HepG2 (cell line): ENCODE measurements at places on chromosomes 12 and 14.

GRCh38 chr14:102140027-102140749, 491 bp downstream of the WDR20 start:
- DNase-seq, result peak; percentile 6

- no peak for DNase-seq
Measured at GRCh38 chr14:50736932-50737419, 68.9 kb upstream of the SAV1 start.

DNA sequence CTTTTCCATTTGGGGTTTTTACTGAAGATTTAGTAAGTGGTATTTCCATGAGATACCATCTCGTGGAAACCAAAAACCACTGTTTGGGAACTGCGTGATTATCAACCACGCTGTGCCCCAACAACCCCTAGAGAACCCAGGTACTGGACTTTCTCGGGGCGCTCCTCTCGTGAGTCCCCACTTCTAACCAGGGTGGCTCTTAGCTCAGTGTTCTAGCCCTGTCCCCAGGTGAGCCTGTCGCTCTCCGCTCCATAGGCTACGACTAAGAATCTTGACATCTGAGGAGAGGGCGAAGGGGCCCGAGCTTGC, 686 bp downstream of the MCRS1 start:
- no peak for DNase-seq

GRCh38 chr12:62400135-62400534, 66.5 kb upstream of the MON2 start:
- DNase-seq, result no peak

GRCh38 chr12:6284273-6284672, 26.2 kb upstream of the PLEKHG6 start:
- no peak for DNase-seq

- no peak for DNase-seq
Measured at GRCh38 chr12:46830731-46831334, 5.0 kb upstream of the SLC38A4 start.

- no peak for DNase-seq
Measured at GRCh38 chr12:117202033-117202432, 11.8 kb upstream of the FBXO21 start.

DNA sequence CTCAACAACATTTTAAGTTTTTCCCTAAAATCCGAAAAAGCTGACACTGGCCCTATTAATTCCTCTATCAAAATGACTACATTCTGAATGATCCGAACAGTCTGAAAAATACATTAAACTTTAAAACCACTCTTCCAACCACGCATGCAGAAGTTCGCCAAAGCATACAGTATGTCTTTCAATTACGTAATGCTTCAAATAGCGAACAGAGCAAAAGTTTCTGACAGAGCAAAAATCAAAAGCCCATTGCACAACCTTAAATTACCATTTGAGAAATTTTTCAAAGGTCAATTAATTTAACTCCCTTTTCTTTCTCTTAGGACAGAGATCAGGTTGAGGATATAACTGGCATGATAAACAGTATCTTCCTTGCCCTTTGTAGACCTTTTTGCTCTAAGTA, 33.2 kb downstream of the LRIG3 start:
- DNase-seq, result no peak

DNA sequence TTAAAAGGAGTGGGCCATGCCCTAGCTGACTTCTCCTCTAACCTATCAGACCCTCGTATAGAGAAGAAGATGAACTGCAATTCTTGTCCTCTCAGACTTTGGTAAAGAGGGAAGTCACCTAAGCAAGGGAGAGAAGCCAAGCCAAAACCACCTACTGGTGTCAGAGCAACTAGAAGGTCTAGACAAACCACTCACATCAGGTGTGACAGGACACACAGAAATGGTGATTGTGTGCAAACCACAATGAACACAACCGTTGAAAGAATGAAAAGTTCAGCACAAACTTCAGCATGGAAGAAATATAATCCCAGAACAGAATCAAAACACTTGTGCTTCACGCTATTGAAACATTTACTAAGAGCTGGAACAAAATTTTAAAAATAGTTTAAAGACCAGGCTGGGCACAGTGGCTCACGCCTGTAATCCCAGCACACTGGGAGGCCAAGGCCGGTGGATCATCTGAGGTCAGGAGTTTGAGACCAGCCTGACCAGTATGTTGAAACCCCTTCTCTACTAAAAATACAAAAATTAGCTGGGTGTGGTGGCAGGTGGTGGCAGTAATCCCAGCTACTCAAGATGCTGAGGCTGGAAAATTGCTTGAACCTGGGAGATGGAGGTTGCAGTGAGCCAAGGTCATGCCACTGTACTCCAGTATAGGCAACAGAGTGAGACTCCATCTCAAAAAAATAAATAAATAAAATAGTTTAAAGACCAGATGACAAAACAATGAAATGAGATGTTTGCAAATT, 56.2 kb upstream of the NTF3 start:
- DNase-seq, result no peak

GRCh38 chr12:13011098-13011497, 11.0 kb upstream of the HEBP1 start:
- no peak for DNase-seq

GRCh38 chr12:83092129-83092528, 405.4 kb downstream of the TMTC2 start:
- no peak for DNase-seq

- DNase-seq, result no peak
Measured at GRCh38 chr14:50656776-50657175, 11.3 kb downstream of the SAV1 start.

GRCh38 chr12:50101663-50102062, 2.1 kb upstream of the GPD1 start:
- peak; percentile 55 for DNase-seq

- no peak for DNase-seq
Measured at GRCh38 chr12:118827047-118827446, 154.3 kb upstream of the SRRM4 start.

GRCh38 chr12:118164798-118165486, 29.0 kb downstream of the PEBP1 start:
- peak; percentile 10 for DNase-seq

DNA sequence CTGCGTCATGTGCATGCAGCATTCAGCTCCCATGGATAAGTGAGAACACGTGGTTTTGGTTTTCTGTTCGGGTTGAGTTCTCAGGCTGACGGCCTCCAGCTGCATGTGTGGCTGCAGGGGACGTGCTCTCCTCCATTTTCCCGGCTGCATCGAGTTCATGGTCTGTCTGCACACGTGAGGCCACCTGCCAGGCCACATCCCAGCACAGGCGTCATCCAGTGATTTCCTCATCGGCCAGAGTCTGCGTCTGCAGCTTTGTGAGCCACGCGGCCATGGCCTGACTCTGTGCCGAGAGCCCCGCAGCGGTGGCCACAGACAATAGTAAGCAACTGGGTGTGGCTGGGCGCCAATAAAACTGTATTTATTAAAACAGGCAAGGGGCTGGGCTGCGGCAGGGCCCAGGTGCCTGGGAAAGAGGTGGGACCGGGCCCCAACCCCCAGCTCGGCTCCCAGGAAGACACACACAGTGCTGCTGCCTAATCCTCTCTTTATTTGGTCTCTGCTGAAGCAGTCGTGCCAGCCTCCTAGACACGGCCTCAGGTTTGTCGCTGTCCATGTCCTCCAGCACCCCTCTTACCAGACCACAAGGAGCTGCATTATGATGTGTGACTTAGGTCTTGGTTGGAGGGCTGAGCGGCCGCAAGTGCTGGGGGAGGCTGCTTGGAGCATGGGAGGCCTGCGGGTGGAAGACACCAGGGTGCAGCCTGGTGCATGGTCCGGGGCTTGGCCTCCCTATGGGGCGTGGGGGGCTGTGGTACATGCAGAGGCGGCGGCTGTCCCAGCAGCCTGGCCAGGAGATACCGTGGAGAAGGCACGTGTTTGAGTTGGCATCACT, 52.0 kb downstream of the NOC4L start:
- no peak for DNase-seq

DNA sequence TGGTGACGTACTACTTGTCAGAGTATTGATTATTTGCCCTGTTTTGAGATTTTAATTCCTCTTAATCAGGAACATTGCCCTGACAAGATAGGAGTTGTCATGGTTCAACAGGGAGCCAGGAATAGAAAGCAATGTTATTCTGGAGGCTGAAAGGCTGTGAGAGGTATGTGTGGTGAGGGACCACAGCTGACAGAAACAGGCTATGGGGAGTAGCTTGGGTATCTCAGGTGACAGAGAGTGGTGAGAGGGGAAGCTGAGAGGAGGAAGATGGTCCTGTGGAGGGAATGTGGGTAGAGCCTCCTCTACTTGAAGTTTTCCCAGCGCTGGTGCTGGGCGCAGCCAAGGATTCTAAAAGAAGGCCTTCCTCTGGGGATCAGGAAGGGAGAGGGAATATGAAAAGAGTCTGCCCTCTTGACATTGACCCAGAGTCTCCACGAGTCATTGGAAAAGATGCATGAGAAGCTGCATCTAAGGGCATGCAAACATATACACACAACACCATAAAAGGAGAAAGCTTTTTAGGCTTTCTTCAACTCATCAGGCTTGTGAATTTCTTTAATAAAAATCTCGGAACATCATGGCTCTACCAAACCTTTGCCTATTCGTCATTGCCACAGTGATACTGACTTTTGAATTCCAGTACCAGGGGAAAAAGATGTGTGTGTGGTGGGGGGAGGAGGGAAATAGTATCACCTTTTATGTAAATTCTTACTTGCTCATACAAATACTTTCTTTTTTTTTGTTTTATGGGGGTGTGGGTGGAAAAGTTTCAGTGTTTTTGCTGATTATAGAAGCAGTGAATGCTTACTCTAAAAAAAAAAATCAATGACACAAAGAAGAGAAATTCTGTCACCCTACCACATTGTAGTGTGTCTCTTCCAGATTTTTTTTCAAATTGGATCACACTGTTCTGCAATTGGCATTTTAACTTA, 39.9 kb upstream of the DHRS7 start:
- no peak for DNase-seq

GRCh38 chr14:28755198-28755815, 11.3 kb upstream of the FOXG1 start:
- no peak for DNase-seq

- DNase-seq, result no peak
Measured at GRCh38 chr12:91654087-91654486, 471.5 kb upstream of the DCN start.

DNA sequence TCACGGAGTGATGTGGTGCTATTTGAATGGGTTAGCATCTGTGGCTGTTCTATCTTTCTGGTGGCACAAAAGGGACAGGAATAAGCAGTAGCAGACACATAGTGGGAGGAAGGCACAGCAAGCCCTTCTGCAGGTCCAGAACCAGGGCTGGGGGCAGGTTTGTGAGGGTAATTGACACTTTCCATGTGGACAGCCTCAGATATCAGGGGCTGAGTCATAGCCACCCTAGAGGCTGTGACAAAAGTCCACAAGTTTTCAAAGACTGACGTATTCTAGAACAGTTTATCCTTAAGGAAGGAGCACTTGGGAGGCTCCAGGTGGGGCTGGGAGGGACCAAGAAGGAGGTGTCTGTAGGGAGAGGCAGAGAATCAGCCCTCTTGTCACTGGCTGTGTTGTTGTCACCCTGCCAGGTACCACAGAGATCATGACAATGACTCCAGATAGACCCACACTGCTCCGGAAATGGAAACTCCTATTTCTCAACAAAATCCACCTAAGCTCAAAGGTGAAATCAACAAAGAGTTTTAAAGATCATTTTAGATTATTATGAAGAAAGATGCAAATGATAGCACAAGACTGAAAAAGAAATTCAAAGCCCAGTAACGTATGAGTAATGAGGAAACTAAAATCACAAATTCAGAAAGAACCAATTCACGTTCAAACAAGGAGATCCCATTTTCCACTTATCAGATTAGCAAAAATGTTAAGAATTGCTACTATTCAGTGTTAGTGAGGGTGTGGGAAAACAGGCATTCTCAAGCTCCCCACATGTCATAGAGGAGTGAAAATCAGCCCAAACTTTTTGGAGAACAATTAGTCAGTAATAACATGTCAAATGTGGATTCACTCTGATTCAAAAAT, 48.3 kb downstream of the NFKBIA start:
- DNase-seq, result peak; percentile 91

DNA sequence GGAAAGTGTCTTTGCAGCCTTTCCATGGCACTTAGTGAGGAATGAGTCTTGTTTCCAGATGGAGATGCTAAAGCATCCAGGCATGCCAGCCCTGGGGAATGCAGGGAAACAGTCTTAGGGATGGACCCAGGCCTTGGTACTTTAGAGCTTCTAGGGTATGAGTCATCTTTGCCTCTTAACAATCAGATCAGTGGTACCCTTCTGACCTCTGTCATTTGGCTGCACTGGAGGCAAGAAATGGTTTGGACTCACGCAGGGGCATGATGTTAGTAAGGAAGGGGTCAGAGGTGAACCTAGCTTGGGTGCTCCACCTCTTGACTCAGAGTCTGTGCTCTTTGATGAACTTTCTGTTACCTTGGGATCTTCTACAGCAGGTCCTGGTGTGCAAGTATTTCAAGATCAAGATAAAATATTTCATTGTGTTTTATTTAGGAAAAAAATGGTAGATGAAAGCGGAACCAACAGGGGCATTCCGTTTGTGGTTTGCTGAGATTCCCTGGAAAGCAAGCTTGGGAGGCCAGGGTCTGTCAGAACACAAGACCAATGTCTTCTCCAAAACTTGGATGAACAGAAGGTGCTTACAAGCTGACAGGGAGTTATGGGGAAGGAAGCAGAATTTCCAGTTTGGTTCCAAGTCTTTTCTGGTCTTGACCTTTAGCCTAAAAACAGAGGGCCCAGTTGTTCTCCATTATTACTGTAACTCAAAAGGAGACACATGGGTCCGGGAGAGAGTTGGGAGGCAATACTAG, 216.2 kb downstream of the ZFP36L1 start:
- peak; percentile 52 for DNase-seq

DNA sequence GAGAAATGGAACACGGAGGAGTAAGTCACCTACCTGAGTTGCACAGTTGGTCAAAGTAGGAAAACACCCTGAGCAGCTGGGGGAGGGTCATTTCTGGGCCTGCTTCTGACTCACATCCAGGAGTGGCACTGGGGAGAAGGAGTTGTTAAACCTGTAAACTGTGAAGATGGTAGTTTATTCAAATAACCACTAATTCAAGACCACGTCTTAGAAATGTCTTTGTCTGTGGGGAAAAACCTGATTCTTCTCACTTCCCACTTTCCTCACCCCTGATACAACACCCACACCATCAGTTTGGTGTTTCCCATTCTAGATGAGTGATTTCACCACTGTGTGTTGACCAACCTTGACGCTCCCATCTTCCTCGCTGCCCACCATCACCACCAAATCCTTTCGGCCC, 207.1 kb downstream of the ANO4 start:
- DNase-seq, result no peak

- DNase-seq, result no peak
Measured at GRCh38 chr14:99663386-99664057, 18.6 kb downstream of the HHIPL1 start.
